ENCODE measurements at places on chromosomes 2 and 18. TPM values are rescaled to one million over a fixed set of nuclear protein-coding genes. Genes with fewer than 3 reads are reported as not detected.

ABCG8 gene
- total RNA-seq: 0.41 TPM

ANKRD23 gene
- total RNA-seq: 3.2 TPM

CHRNG gene
- 0.75 TPM for total RNA-seq

HOXD12 gene
- not detected for total RNA-seq

EML6 gene
- total RNA-seq: 15.5 TPM

DES gene
- total RNA-seq: 0.83 TPM

PXDN gene
- 86.5 TPM for total RNA-seq

ITM2C gene
- total RNA-seq: 68.5 TPM

ZSWIM2 gene
- not detected for total RNA-seq

IL18R1 gene
- total RNA-seq: 56.7 TPM

CCBE1 gene
- 4.7 TPM for total RNA-seq

DNA sequence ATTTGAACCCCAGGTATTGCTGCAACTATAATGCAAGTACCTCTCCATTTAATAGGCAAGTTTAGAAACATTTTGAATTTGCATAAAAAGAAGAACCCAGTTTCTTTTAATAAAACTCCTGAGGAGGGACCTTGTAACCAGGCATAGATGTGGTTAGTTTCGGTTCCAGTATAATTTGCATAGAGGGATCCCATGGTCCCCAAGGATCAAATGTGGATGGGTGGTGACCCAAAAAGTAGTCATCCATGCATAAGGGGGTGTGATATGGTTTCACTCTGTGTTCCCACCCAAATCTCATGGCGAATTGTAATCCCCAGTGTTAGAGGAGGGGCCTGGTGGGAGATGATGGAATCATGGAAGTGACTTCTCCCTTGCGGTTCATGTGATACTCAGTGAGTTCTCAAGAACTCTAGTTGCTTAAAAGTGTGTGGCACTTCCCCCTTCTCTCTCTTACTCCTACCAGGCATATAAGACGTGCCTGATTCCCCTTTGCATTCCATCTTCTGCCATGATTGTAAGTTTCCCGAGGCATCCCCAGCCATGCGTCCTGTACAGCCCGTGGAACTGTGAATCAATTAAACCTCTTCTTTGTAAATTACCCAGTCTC lies 40.2 kb upstream of the SKA1 start:
- no peak for ATAC-seq

DNA sequence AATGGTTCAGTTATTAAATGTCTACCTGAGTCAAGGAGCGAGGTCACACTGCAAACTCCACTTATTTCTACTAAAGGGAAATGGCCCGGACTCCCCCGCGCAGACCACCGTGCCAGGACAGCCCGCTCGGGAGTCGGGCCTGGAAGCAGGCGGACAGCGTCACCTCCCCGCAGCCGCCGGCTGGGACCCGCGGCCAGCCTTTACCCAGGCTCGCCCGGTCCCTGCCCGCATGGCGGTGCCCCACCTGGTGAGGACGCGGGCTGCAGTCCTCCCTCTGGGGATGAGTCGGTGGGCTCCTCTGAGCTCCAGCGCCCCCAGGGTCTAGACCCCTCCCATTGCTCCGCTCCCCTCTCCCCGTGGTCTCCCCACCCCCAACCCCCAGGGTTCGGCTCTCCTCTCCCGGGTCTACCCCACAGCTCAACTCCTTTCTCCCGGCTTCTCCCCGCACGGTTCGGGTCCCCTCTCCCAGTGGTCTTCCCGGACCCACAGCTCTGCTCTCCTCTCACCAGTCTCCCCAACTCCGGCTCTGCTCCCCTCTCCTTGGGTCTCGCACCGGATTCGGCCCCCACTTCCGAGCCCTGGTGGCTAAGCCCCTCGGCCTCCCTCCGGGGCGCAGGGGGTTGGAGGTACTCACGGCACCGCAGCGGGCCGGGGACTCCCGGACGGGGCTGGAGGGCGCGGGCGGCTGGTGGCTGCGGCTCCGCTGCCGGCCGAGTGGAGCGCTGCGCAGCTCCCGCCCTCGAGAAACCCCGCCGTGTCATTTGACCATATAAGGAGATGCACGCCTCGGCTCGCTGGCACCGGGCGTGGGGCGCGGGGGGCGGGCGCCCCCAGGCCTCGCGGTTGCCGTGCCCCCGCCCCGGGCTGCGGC lies at the start of gene FHL2:
FHL2 (minus strand) TSS at position 716 of the 871 bp plus-strand sequence. CDS start 12,535 bp downstream, outside the sequence.
- ATAC-seq: peak; percentile 96

DNA sequence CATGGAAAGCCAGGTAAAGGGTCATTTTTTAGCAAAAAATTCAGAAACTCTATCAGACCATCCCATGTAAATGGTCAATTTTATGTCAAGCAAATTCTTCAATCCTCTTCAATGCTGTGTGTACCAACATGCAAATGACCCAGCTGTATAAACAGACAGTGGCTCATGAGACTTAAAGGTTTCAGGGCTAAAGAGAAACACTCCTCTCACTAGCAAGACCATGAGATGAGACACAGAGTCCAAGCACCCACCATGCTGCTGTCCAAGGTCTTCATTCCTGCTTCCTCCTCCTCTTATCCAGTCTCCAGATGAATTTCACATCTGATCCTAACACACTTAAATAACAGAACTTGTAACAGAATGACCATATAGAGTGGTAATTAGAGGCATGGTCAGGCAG lies 30.8 kb upstream of the ONECUT2 start:
- no peak for ATAC-seq

GRCh38 chr2:59588286-59588685 lies 965.2 kb downstream of the BCL11A start:
- ATAC-seq: no peak

DNA sequence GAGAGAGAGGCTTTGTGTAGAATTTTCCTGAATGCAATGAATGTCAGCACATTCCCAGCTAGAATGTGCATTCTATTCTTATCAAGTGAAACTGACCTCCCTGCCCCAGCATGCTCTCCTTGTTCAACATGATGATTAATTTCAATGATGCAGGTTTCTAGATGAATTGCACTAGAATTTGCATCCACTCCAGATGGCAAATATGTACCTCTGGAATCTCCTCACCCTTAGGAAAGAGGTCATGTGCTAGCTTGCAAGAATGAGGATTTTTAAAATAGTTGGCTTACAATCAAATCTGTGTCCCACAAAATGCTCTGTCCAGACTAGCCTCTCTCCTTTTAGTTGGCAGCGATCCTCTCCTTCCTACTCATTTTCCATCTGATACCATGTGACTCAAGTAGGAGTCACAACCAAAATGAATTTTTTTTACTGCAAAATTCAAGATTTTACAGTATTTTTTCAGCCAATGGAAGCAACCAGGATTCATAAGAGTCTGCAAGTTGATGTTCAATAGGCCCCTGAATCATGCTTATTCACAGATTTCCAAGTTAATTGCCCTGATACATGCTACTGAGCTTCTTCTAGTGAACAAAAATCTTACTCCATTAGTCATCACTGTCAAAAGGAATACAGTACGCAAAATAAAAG lies 21.0 kb upstream of the STAT4 start:
- ATAC-seq: peak; percentile 13

GRCh38 chr2:135055182-135055786 lies 3.2 kb downstream of the RAB3GAP1 start:
- no peak for ATAC-seq

- ATAC-seq: peak; percentile 49
These were observed 105.1 kb downstream of the HNRNPLL start for GRCh38 chr2:38497670-38498037.

GRCh38 chr2:237798236-237799059 lies at the start of gene RBM44:
Gene RBM44 (plus strand): TSS chr2:237798779. CDS start chr2:237813610, 14,831 bp downstream.
- ATAC-seq: no peak

GRCh38 chr2:1757567-1757966 lies 13.3 kb upstream of the PXDN start:
- no peak for ATAC-seq

GRCh38 chr2:211416373-211416772 lies 860.0 kb downstream of the CPS1 start:
- no peak for ATAC-seq

DNA sequence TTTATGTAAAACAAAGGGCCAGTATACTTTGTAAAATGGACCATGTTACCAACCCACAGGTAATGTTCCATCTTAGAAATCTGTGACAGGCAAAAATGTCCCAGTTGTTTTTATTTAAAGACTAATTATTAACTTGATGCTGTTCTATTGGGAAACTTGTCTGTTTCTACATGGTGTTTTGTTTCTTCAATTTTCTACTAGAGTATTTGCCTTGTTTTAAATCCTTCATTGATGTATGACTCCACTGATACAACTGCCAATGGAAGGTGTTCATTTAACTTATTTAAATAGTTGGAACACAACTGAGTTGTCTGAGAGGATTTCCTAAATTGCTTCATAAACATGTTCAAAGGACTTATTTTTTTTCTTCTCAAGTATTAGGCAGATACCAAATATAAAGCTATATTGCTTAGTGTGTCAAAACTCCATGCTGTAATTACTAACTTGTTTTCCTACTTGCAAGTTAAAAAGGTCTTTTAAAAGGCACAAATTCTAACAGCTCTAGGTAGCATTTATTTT lies 152.0 kb upstream of the XPO1 start:
- ATAC-seq: no peak

DNA sequence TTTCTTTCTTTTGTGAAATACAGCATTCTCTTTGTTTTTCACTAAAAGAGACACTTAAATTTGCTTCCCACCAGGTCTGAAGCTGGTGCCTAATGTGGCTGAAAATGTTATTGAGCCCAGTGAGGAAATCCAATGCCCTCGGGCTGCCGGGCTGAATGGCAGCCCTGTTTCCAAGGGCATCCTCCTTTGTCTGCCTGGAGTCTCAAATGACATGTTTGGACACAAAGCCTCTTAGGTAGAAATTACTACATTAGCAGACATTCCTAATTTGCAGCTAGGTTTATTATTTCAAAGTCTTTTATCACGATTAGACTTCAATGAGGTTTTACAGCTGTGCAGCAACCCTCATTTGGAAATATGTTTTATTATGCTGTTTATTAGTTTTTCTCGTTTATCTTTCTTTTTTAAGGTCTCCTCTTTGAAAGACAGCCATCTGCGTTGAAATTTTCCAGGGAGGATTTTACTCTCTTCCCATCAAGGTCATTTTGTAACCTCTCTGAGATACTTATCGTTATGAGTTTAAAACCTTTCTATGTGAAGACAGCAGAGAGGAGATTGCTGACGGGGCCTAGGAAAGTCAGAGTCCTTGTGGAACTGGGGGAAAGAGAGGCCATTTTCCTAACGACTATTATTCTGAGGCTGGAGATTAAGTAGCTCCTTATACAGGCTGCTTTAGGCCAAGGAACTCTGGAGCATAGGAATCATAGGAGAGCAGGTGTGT lies 59.0 kb upstream of the ZNF532 start:
- no peak for ATAC-seq

DNA sequence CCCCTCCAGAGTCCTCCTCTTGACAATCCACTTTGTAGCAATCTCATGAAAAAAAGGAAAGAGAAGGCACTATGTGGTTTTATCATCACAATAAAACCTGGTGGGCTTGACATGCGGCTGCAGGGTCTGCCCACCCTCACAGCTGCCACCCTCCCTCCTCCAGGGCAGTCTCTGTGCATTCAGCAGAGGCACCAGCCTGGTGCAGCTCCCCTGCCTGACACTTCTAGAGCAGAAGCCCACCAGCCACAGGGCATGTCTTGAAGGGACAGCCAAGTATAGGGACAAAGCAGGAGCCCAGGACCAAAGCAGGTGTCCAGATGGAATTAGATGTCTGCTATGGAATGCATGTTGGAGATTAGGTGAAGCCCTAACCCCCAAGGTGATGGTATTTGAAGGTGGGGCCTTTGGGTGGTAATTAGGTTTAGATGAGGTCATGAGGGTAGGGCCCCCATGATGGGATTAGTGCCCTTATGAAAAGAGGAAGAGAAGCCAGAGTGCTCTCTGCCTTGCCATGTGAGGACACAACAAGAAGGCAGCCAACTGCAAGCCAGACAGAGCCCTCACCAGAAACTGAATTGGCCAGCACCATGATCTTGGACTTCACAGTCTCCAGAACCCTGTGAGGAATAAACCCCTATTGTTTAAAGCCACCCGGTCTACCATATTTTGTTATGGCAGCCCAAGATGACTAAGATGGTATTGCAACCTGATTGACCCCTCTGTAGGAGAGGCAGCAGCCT lies 86.9 kb downstream of the MCFD2 start:
- no peak for ATAC-seq

GRCh38 chr2:43084699-43085091 lies 141.7 kb downstream of the ZFP36L2 start:
- ATAC-seq: no peak

DNA sequence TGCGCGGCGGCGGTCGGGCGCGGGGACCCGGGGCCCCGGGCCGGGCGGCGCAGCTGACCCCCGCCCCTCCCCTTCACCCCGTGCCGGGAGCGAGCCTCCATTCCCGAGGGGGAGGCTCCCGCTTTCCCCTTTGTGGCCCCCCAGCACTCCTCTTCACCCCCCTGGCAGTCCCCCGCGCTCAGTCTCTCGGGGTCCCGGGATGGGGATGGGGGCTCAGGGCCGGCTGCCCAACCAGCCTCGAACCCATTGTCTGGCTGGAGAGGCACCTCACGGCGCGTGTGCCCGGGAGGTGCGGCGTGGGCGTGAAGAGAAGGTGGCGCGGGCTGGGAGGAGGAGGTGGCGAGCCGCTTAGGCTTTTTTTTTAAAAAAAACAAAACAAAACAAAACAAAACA lies 748 bp downstream of the FMNL2 start:
- ATAC-seq: peak; percentile 4

GRCh38 chr2:236824836-236825235 lies 255.2 kb downstream of the ACKR3 start:
- no peak for ATAC-seq

DNA sequence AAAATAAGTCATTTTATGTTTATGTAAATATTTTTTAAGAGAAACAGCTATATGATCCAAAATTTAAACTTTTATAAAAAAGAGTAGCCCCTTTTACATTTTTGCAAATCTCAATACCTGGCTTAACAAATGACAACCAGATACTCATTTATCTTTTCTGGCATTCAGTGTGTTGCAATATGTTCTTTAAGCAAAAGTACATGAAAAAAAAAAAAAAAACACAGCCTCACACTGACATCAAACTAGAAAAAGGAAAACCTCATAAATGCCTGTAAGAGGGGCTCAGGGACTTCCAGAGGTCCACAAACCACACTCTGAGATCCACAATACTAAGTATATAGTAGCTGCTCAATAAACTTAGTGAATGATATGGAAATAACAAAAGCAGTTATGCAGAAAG lies 21.9 kb downstream of the PPP4R3B start:
- no peak for ATAC-seq

DNA sequence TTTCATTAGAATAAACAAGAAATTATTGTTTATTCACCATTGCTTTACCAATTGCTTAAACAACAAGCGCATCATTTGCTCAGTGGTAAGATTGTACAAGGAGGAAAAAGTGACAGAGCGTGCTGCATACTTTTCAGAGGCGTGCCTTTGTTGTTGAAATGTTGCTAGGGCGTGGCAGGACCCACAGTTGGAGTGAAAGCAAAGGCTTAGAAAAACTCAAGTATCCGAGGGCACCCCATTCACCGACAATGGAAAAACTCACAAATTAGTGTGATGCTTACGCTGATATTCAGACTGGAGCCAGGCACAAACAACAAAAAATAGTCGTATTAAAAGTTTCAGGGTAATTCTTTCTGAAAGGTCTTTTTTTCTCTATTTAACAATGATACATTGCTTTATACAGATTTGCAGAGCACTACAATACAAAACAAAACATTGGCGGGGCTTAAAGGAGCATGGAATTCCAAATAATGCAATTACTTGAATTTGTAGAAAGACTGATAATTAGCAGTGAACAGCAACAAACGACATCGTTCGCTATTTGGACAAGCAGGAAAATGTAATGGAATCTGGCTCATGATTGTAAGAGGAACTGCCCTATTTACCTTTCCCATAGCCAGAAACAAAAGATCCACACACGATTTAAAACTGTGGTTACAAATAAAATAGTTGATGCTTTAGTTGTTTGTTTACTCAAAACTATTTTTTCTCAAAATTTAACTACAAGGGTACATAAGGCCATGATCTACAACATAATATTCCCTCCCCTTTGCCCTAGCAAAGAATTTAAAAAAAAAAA lies 37.8 kb upstream of the RTTN start:
- ATAC-seq: peak; percentile 60

GRCh38 chr2:218811382-218811781 lies 20.2 kb downstream of the PRKAG3 start:
- no peak for ATAC-seq

All from motor neuron (in vitro differentiated cells).